Epithelial cell of proximal tubule (primary cell): ENCODE measurements at places on chromosomes 12 and 14. TPM values are rescaled to one million over a fixed set of nuclear protein-coding genes. Genes with fewer than 3 reads are reported as not detected.

NEUROD4 gene
- not detected in 2 replicates for total RNA-seq

DNA sequence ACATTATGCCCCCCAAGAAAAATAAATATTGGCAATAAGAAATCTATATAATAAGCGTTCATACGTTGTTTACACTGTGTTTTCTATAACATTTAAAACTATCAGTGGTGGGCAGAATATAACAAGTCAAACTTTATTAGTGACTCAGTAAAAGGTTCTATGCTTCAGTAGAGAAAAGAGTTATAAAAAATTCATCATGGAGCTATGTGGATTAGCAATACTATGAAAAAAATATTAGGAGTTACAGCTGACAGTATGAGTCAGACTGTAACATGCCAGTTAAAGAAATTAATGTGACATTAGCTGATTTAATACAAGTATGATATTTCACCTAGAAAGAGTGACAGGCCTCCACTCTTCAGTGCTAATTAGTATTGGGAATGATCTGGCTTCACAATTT, 125.1 kb upstream of the GARIN6 start:
- no peak for DNase-seq

GRCh38 chr14:56221382-56222128, 103.3 kb downstream of the PELI2 start:
- DNase-seq, result no peak

GRCh38 chr12:107373238-107373809, 280.0 kb upstream of the CRY1 start:
- DNase-seq, result no peak

GRCh38 chr14:61399365-61399764, 78.0 kb downstream of the PRKCH start:
- DNase-seq, result no peak

GRCh38 chr12:105469211-105469610, 138.7 kb downstream of the C12orf75 start:
- DNase-seq, result no peak

DNA sequence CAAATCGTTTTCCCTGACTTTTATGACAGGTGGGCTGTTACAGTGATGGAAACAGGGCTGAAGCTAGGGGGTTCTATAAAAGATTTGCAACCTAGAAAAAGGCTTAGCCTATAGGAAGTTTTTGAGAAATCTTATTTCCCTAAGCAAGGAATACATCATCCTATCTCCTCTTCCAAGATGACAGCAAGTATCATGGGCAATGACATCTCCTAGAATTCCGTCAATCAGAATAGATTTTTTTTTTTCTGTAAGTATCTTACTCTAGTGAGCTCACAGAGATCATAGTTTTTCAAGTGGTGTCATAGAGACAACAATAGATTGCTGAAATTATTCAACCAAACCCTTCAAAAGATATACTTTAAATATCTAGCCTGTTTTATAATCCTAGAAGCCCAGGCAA, 108.8 kb downstream of the MYF5 start:
- DNase-seq, result no peak
